Caki2 (cell line): ENCODE measurements at places on chromosomes 7 and 10.

DNA sequence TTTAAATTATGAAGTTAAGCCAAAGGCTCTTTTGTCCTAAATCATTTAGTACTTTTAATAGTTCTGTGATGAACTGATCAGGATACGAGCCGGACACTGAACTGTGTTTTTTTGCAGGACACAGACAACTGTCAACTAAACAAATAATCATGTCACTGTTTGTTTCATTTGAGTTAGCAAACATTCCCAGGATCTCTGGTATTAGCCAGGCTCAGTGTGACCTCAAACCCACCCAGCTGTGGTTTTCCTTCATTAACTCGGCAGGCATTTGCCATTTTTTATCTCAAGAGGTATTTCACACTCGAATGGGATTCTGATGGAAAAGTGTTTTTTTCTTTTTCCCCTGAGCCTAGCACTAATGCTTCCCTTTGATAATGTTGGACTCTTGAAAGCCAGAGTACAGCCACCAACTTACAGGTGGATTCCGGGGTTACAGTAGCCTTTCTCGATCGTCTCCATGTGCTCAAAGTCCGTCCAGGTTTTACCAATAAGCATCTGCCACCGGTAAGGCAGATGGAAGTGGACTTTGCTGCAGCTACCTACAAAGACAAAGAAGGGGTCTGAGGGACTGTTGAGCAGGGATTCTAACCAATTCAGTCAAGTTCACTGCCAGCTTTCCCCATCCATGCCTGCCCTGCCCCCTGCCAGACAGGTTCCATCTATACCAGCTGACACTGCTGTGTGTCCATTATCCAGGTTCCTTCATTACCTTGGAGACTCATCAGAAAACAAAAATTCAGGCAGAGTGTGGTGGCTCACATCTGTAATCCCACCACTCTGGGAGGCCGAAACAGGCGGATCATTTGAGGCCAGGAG lies 33.4 kb downstream of the ZC3HAV1 start:
- DNase-seq: no peak

DNA sequence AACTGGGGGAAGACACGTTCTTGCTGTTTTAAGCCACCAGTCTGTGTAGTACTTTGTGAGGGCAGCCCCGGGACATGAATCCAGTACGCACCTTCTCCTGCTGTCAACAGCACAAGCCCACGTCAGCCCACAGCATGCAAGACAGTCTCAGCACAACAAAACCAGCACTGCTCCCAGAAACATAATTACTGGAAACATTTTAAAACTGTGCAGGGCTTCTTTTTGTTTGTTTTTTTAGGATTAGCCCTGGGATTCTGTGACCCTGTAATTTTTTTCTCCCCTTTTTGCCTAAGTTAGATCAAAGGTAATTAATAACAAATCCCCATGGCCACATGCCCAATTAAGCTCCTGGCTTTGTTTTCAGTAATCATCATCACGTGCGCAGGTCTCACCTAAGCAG lies 87.5 kb downstream of the VOPP1 start:
- DNase-seq: no peak

- DNase-seq: no peak
Observed at GRCh38 chr10:35035606-35036005, 54.5 kb downstream of the CUL2 start.

- no peak for DNase-seq
Observed at GRCh38 chr10:6336016-6336415, 133.3 kb downstream of the PFKFB3 start.

GRCh38 chr7:68267486-68267885 lies 1270.9 kb downstream of the TYW1 start:
- no peak for DNase-seq

DNA sequence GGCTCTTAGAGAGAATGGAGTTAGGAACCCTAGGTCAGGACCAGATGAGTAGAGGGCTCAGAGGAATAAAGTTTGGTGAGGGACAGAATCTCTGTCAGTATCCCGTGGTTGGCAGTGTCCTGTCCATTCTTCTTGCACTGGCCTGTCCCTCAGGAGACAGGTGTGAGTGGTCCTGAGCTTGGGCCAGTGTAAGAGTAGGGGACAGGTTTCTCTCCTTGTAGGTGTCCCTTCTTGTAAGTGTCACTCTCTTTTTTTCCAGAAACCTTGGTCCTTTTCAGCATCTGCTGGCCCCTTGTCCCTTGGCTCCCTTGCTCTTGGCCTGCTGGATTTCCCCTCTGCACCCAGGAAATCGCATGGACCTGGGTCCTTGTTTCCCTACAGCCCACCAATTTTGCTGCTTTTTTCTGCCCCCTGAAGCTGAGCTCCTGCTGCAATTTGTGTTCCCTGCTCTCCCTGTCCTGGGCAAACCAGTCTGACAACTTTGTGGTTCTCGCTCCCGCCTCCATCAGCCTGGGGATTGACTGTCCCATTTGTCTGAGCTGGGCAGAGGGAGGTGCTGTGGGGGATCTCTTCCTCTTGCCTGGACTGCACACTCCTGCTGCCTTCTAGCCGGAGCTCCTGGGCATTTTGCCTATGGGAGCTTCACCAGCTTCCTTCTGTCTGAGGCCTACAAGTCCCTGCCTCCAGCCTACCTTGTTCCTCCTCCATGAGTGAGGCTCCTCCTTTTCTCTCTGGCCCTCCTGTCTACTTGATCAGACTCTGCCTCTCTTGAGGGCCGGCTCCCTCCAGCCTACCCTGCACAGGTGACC lies 6.5 kb downstream of the TSPAN14 start:
- peak; percentile 45 for DNase-seq

DNA sequence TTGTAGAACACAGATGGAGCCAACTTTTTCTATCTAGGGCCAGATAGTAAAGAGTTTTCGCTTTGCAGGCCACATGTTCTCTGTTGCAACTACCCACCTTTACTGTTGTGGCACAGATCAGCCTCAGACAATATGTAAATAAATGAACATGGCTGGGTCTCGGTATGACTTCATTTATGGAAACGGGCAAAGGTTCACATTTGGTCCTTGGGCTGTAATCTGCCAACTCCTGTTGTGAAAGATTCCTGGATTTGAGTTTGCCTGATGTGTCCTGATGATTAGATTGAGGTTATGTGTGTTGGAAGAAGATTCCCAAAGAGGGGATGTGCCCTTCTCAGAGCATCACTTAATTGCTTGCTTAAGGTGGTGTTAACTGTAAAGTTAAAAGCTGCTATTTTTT lies 38.2 kb downstream of the RBM20 start:
- no peak for DNase-seq

- DNase-seq: no peak
Observed at GRCh38 chr10:80444124-80444523, 10.0 kb upstream of the TSPAN14 start.

DNA sequence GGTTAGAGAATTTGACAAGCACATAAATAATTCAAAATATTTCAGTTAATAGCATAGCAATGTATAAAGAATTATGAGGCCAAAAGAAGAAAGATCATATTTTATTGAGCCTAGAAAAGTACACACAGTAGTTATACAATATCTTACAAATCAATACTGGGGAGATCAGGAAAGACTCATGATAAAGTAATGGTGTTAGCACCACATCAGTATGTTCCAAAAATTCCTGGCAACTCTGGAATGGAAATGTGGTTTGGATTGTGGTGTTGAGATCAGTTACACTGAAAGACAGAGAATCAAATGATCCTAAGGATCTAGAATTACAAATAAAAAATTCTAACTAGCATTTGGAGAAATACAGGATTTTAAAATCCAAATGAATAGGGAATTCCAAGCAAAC lies 420.5 kb upstream of the CNTNAP2 start:
- DNase-seq: no peak

- DNase-seq: no peak
Observed at GRCh38 chr7:79548727-79549126, 95.3 kb upstream of the MAGI2 start.

DNA sequence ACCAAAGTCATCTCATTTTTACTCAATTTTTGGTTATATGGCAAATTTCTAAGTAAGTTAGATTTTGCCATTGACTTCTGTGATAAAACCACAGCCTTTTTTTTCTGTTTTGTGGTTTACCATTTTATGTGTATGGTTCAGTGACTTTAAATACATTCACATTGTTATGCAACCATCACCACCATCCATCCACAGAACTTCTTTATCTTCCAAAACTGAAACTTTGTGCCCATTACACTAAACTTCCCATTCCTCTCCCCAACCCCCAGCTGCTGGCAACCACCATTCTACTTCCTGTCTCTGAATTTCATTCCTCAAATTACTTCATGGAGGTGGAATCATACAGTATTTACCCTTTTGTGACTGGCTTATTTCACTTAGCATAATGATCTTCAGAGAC lies 280.4 kb upstream of the TCERG1L start:
- no peak for DNase-seq

- peak; percentile 77 for DNase-seq
Observed at GRCh38 chr10:102678842-102679289, 34.6 kb downstream of the TRIM8 start.

DNA sequence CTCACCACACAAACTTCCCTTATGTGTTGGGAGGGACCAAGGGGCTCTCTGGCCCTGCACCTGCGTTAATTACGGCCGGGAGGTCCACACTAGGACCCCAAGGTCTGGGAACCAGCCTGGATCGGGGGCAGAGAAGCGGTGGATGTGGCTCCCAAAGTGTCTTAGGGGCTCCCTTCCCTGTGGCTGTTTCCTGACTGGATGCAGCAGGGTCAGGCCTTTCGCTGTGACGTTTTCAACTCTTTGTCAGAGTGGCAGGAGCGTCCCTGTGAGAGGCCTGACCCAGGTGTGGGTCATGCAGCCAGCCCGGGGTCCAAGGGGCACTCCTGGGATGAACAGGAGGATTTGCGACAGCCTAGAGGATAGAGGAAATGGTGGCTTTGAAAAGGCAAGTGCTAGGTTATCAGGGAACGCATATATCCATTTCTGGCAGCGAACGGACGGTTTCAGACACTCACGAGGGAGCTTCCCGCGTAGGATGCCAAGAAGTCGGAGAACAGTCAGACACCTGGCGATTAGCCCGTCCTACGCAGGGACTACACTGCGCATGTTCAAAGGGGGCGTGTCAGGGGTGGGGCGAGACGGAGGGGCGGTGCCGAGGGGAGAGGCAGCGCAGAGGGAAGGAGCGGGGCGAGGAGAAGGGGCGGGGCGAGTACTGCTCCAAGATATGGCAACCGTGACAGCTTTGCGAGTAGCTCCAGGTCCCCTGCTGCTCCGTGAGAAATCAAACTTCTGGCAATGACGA lies 46.2 kb upstream of the ZNF716 start:
- no peak for DNase-seq

GRCh38 chr7:21125297-21125696 lies 302.6 kb upstream of the SP4 start:
- DNase-seq: no peak
